RPMI7951 (cell line): ENCODE measurements at places on chromosomes 6 and 20. TPM values are rescaled to one million over a fixed set of nuclear protein-coding genes. Genes with fewer than 3 reads are reported as not detected.

- DNase-seq = no peak
Measured at GRCh38 chr20:61673152-61673847, 392.4 kb downstream of the TAF4 start.

- no peak for DNase-seq
Measured at GRCh38 chr6:7897461-7898192, 13.0 kb downstream of the TXNDC5 start.

GRCh38 chr6:158608221-158608620 is 36.3 kb downstream of the DYNLT1 start:
- DNase-seq = no peak

GRCh38 chr20:51688600-51689244 is 79.5 kb downstream of the ATP9A start:
- DNase-seq = no peak

DNA sequence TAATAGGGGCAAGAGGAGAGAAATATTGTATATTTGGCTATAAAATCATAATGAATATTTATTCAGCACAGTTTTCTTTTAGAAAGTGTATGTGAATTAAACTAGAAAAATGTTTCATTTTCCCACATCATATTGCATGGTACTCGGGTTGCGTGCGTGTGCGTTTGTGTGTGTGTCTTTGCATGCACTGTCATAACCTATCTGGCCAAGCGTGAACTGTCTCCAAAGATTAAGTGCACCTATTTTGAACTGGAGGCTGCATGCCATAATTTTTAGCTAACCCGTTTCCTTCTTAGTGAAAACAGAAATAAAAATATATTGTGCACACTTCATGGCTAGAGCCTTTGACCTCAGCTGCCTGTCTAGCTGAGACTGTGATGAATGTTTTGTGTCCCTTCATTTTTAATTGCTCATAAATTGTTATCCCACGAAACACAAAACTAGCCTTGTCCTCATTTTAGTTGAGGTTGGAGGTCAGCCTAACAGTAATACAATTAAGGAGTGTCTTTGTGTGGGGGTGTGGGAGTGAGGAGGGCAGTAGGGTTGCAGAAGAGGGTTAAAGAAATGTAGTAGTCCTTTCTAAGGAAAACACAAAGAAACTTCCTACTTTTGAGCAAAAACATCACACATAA is 336.1 kb upstream of the POU3F2 start:
- DNase-seq = no peak

TRIM10 gene
- not detected in 2 replicates for total RNA-seq

WFDC12 gene
- total RNA-seq = not detected in 2 replicates

TCF21 gene
- not detected in 2 replicates for total RNA-seq

DNA sequence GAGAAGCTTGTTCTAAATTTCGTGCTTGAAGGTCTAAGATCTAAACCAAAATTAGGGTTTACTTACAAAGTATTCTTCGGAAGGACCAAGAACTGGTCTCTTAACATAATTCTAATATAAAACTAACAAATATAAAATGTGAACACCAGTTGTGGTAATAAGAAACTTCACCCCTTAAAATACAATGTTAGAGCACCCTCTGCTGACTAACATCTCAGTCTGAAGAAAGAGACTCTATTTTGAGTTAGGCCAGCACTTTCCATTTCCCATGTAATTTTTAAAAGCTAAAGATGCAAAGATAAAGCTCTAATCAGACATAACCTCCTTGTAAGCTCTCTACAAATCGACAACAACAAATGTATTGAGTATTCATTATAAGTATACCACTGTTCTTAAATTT is 24.6 kb downstream of the ATG5 start:
- peak; percentile 50 for DNase-seq

- no peak for DNase-seq
Measured at GRCh38 chr6:155586090-155586489, 130.5 kb upstream of the NOX3 start.

TAF4 gene
- total RNA-seq = 6.5 and 6.6 TPM in 2 replicates

GRCh38 chr6:167647306-167647705 is 179.4 kb upstream of the AFDN start:
- DNase-seq = peak; percentile 44

GRCh38 chr6:139597087-139597763 is 222.8 kb upstream of the CITED2 start:
- DNase-seq = no peak

DNA sequence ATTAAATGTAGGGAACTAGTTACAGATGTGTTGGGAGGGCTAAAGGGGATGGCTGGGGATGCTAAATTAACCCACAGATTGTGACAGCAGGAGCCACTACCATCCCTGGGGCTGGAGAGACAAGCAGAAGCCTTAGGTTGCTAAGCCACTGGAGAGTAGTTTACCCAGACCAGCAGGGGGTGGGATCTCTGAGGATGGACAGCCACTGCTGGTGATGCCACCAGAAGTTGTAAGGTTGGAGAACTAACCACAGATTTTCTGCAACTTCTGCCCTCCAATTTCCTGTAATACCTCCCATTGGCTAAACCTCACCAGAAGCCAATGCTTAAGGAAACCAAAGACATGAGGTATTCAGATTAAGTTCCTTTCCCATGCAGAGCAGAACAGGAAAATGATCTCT is 139.6 kb upstream of the NOX3 start:
- DNase-seq = no peak

SLC25A27 gene
- 1.8 and 2.6 TPM in 2 replicates for total RNA-seq

LY86 gene
- not detected in 2 replicates for total RNA-seq

DNA sequence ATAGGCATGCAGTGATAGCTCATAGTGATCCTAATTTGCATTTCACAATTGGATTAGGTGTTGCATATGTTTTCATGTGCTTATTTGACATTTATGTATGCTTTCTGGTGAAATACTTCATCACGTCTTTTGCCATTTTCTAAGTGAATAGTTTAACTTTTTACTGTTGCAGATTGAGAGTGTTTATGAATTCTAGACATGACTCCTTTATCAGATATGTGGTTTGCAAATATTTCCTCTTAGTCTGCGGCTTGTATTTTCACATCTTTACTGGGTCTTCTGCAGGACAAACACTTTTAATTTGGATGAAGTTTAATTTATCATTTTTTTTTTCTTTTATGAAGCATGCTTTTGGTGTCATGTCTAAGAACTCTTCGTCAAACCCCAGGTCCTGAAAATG is 39.2 kb downstream of the CCN2 start:
- DNase-seq = no peak

GRCh38 chr6:7758456-7758855 is 32.6 kb downstream of the BMP6 start:
- DNase-seq = peak; percentile 77

- DNase-seq = no peak
Measured at GRCh38 chr20:43189554-43190331, at the start of gene PTPRT. TSS of gene PTPRT (minus strand) at chr20:43189906. CDS start at chr20:43189733, 173 bp downstream.

- DNase-seq = no peak
Measured at GRCh38 chr20:32050851-32051556, 1.0 kb upstream of the HCK start.

GRCh38 chr6:164534070-164534766 is 775.2 kb downstream of the C6orf118 start:
- DNase-seq = no peak

DNA sequence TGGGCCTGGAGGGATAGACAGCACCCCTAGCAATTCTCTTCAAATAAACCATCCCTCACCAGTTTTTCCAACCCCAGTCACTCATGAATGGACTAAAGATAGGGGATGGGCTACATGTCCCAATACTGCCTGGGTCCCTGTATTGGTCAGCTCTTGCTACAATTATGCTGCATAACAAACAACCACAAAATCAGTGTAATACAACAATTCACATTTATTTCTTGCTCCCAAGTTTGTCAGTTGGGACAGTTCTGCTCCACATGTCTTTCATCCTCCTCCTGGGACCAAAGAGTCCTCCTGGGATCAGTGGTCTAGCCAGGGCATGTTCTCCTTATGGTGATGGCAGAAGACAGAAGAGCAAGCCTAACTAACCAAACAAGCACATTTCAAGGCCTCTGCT is 91.7 kb upstream of the MYL9 start:
- no peak for DNase-seq

CLPSL1 gene
- not detected in 2 replicates for total RNA-seq

STMN3 gene
- total RNA-seq = 75.3 and 102 TPM in 2 replicates

DAAM2 gene
- total RNA-seq = 4.0 and 5.4 TPM in 2 replicates

GRCh38 chr6:65501045-65501444 is 206.0 kb downstream of the EYS start:
- no peak for DNase-seq

- DNase-seq = no peak
Measured at GRCh38 chr6:78025502-78025901, 372.7 kb downstream of the MEI4 start.

C6orf58 gene
- total RNA-seq = not detected in 2 replicates

- DNase-seq = no peak
Measured at GRCh38 chr6:32623693-32624092, 13.5 kb upstream of the HLA-DQA1 start.

CDSN gene
- not detected in 2 replicates for total RNA-seq

- peak; percentile 31 for DNase-seq
Measured at GRCh38 chr6:36314221-36315014, 22.3 kb downstream of the BNIP5 start.

PPP1R3D gene
- total RNA-seq = 6.4 and 7.1 TPM in 2 replicates

DNA sequence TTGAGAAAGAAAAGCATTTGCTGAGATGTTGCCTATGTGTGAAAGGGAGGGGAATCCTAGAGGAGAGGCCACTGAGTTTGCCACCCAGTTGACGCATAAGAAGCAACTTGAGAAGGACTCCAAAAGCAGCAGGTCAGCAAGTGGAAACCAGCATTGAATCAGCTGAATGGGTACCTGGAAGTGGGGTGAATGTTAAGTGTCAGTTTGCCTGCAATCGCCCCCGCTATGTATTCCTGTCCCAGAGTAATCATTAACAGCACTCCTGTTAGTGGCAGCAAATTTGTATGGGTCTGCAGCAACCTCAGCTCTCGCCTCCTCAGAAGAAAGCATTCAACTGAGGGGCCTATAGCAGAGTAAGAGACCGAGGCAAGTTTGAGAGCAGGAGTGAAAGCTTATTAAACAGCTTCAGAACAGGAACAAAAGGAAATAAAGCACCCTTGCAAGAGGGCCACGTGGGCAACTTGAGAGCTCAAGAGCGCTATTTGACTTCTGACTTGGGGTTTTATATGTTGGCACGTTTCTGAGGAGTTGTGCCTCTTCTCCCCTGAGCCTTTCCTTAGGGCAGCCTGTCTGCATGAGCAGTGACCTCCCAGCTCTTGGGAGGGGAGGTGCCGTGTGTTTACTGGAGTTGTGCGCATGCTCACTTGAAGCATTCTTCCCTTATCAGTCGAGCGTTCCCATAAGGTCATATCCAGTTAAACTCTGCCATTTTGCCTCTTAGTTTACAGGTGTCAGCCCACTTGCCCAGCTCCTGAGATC is 122.6 kb upstream of the PHACTR1 start:
- no peak for DNase-seq

GRCh38 chr6:101478891-101479290 is 85.4 kb downstream of the GRIK2 start:
- no peak for DNase-seq

DNA sequence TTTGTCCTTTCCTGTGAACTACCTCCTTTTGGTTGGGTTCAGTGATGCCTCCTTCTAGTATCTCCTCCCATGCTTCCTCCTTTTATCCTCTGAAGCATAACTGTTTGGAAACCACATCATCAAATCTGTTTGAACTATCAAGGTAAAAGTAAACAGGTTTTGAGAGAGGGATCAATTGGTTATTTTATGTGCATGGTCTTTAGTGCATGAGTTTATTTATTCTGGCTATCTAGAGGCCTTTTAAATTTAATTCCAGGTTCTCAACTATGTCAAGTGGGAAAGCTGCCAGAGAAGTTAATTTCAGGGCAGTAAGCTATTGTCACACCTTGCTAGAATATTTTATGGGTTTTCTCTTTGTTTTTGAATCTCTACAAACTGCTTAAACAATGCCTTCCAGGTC is 54.1 kb downstream of the WASF1 start:
- no peak for DNase-seq

- no peak for DNase-seq
Measured at GRCh38 chr6:15739867-15740266, 77.0 kb upstream of the DTNBP1 start.

SIRPG gene
- total RNA-seq = 2.9 and 3.1 TPM in 2 replicates

SMIM26 gene
- 234 and 299 TPM in 2 replicates for total RNA-seq

NKX2-2 gene
- 0.20 TPM in 1 of 2 replicates, not detected in the other for total RNA-seq

GRCh38 chr6:149264629-149265028 is 52.9 kb upstream of the TAB2 start:
- no peak for DNase-seq

- DNase-seq = no peak
Measured at GRCh38 chr6:137711972-137712371, 155.1 kb upstream of the TNFAIP3 start.

RIPOR2 gene
- 0.68 and 0.72 TPM in 2 replicates for total RNA-seq

DNA sequence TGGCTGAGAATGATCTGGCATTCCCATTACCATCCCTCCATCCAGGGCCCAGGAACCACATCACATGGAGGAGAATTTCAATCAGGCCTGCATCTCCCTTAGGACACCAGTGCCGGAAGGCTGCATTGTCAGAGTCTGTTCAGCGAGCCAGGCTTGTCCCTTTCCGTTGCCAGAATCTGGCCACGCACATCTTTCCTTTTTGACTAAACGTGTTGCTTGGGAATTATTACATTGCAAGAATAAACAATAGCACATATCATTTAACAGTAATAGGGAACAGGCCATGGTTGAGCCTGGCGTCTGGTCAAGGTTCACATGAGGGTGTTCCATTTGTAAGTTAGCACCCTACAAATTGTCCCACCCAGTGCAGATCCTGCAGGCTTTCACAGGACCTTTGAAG is 42.8 kb downstream of the SOBP start:
- DNase-seq = no peak

DNA sequence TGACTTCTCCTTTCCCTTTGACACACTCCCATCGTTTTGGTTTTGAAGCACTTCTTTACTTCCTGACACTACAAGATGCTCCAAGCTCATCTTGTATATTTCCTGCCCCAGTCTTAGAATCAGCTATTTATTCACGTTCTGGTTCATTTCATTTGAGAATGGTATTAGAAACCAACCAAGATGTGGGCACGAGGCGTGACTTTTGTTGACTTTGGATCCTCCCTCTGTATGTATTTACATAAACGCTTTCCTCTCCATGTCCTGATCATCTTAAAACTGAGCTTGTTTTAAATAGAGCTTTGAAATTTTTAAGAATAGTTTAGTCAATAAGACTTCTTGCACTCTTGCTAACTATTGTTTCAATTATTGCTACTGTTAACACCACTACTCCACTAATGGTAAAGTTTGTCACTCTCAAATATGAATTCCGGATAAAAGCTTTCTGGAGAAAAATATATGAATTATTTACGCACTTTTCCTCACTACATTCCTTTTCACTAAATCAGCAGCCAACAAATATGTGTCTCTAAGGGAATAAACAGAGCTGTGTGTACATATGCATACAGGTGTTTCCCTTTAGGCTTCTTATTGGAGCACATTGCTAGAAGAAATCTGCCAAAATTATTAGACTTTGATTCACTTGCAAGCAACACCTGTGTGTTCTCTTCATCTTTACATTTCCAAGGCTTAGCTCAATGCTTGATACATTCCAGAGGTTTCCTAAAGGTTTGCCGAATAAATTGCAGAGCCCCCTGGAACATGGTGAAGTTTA is 77.3 kb upstream of the TMEM244 start:
- no peak for DNase-seq

- DNase-seq = peak; percentile 79
Measured at GRCh38 chr20:24608926-24609667, 139.7 kb downstream of the SYNDIG1 start.
